HCT116 (cell line): ENCODE measurements at places on chromosomes 11 and 22. TPM values are rescaled to one million over a fixed set of nuclear protein-coding genes. Genes with fewer than 3 reads are reported as not detected.

- H3K36me3 ChIP-seq, result no peaks in the 10 kb centered on the region
- peaks cover 14% of the 10 kb centered on the region for H3K4me1 ChIP-seq
- no peaks in the 10 kb centered on the region for H3K27me3 ChIP-seq
- peak within 1 kb of the TSS; percentile 90 for H3K27ac ChIP-seq
- H3K4me3 ChIP-seq, result peak within 1 kb of the TSS; percentile 78
These were observed at the start of gene ZFTA for GRCh38 chr11:63768237-63769041. Gene ZFTA (minus strand): TSS chr11:63768775. CDS start chr11:63768622, 153 bp downstream.

The ANKK1 gene
- total RNA-seq, result 0.22 TPM

The TMEM191C gene
- total RNA-seq, result 3.1 TPM

The SAA4 gene
- total RNA-seq, result not detected

GRCh38 chr11:33329705-33330329 is 72.6 kb downstream of the HIPK3 start:
- peak; percentile 48 for DNase-seq
- no peak overlapping the region for H3K4me3 ChIP-seq
- no peaks in the 10 kb centered on the region for H3K4me1 ChIP-seq
- H3K27me3 ChIP-seq, result no peaks in the 10 kb centered on the region

DNA sequence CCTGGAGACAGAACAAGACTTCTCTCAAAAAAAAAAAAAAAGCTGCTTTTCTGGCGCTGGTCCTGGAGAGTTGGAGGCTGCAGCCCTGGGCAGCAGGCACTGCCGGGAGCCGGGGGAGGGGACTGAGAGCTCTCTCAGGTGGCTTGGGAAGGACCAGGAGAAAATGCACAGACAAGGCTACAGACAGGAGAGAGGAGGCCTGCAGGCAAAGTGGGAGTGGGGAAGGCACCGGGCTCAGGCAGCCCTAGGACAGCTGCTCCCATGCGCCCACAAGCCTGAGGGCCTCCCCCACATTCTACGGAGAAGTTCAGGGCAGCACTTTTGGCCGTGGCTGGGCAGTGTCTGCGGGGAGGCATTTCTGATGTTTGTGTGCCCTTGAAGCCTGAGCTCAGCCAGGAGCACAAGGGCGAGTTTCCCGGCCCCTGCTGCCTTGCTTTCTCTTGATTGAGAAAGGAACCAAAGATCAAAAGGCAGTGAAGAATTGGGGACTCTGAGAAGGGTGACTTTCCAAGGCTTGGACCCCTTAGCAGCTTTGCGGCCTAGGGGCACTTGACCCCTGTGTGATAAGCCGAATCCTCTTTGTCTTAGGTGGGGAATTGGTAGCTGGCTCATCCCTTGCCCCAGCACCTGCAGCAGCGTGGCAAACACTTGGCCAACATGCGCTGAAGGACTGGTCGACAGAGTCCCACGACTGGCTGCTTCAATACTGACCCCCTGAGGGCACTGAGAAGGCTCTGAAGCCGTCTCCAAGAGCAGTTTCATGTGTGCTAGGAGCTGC is 35.3 kb downstream of the PPM1F start:
- no peak overlapping the region for H3K27ac ChIP-seq
- no peaks in the 10 kb centered on the region for H3K4me1 ChIP-seq
- H3K4me3 ChIP-seq, result no peak overlapping the region
- DNase-seq, result no peak

DNA sequence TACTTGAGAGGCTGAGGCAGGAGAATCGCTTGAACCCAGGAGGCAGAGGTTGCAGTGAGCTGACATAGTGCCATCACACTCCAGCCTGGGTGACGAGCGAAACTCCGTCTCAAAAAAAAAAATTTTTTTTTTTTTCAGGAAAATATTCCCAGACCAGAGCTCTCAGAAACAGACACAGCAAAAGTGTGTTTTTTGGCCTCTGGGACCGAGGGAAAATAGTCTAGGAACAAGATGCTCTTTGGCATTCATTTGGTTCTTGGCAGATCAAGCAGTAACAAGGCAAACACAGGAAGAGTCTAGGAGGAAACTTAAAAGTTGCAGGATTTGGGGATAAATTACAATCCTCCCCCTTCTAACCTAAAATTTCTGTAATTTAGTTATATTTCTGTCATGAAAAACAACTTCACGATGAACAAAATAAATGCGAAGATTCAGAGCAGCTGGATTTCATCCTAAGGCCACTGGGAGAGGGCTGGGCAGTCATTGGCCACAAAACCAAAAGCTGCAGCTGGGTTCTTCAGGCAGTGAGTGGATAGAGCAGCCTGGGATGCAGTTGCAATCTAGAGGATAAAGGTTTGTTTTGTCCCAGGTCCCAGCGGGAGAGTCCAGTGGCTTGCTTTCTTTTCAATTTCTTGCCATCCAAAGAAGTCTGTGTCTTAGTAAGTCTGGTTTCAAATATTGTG is 19.7 kb downstream of the ATG16L2 start:
- H3K27me3 ChIP-seq, result no peaks in the 10 kb centered on the region
- no peaks in the 10 kb centered on the region for H3K36me3 ChIP-seq
- no peak for DNase-seq
- no peak overlapping the region for H3K27ac ChIP-seq
- H3K4me3 ChIP-seq, result no peak overlapping the region

DNA sequence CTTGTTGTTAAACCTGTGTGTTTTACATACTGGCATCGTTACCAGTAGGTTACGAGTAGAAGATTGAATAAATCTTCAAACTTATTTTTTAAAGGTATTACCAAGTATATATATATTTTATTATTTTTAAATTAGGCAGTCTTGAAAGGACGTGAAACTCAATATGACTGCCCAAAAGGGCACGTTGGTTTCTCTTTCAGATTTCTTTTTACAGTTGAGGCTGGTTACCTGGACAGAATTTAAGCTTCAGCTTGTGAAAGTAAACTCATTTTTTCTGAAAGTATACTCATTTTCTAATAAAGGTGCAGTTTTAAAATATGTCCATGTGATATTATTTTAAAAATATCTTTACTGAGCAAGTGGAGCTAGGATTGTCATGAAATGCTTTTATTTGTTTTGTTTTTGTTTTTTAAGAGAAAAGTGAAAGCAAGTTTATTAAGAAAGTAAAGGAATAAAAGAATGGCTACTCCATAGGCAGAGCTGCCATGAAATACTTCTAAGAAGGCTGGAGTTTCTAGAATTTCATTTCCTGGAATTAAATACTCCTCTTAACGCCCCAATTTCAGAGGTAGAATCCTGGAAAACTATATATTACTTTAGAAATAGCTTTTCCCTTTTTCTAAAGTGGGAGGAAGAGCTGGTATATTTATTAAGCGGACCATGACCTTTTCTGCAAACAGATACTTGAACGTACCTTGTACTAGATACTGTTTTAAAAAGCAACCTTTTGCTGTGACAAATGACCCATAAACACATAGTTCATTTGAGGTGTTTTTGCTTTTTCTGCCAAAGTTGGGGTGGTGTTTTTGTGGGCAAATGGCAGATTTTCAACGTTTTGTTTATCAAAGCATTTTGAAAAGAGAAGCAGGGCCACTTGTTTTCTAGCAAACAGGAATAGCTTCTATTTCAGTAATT is 1.9 kb downstream of the FBXO7 start:
- no peak for DNase-seq
- H3K4me3 ChIP-seq, result peak overlapping the region; percentile 69
- H3K27me3 ChIP-seq, result no peaks in the 10 kb centered on the region
- no peak overlapping the region for H3K27ac ChIP-seq

GRCh38 chr11:87019613-87020271 is 18.0 kb upstream of the TMEM135 start:
- H3K27ac ChIP-seq, result no peak overlapping the region
- no peak overlapping the region for H3K4me3 ChIP-seq
- H3K27me3 ChIP-seq, result no peaks in the 10 kb centered on the region
- H3K36me3 ChIP-seq, result no peaks in the 10 kb centered on the region
- H3K4me1 ChIP-seq, result no peaks in the 10 kb centered on the region
- no peak for DNase-seq

- peaks cover 3% of the 10 kb centered on the region; the same call in 1 of the 2 replicates for H3K4me1 ChIP-seq
- H3K4me3 ChIP-seq, result no peak overlapping the region
- DNase-seq, result no peak
- no peaks in the 10 kb centered on the region for H3K27me3 ChIP-seq
- no peaks in the 10 kb centered on the region for H3K36me3 ChIP-seq
- H3K27ac ChIP-seq, result no peak overlapping the region
These were observed 3.8 kb downstream of the APOL3 start for GRCh38 chr22:36156515-36157419.

- DNase-seq, result peak; percentile 38
- H3K4me1 ChIP-seq, result peaks cover 7% of the 10 kb centered on the region; the same call in 1 of the 2 replicates
- H3K36me3 ChIP-seq, result no peaks in the 10 kb centered on the region
- no peak overlapping the region for H3K4me3 ChIP-seq
These were observed 68.9 kb upstream of the KCNQ1OT1 start for GRCh38 chr11:2768471-2769408.

DNA sequence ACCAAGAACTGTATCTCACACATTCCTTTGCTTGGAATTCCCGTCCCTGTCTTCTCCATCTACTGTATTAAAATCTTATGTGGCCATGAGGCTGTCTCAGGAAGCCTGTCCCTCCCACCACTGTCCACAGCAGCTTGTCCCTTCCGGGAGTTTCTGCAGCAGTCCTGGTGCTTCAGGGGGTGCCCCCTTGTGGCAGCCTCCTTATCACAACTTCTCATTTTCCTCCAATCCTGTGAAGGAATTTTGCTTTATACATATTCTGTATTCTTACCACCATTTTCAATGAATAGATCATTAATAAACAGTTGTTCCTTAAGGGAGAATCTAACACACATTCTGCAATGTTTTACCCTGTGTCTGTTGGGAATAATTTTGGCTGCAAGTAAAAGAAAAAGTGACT is 220.4 kb upstream of the RAG2 start:
- DNase-seq, result peak; percentile 6
- H3K4me1 ChIP-seq, result no peaks in the 10 kb centered on the region
- H3K4me3 ChIP-seq, result no peak overlapping the region
- H3K27me3 ChIP-seq, result no peaks in the 10 kb centered on the region
- H3K36me3 ChIP-seq, result no peaks in the 10 kb centered on the region

GRCh38 chr11:85810871-85811611 is at the start of gene SYTL2:
Gene SYTL2 (minus strand): TSS chr11:85811141. CDS start chr11:85757725, 53,416 bp downstream.
- H3K4me1 ChIP-seq, result peaks cover 56% of the 10 kb centered on the region
- H3K27ac ChIP-seq, result no peak within 1 kb of the TSS; the same call in 1 of the 2 replicates
- no peak for DNase-seq
- peak within 1 kb of the TSS; percentile 65 for H3K4me3 ChIP-seq
- H3K27me3 ChIP-seq, result no peaks in the 10 kb centered on the region
- no peaks in the 10 kb centered on the region for H3K36me3 ChIP-seq

The TEX12 gene
- not detected for total RNA-seq

The NAALAD2 gene
- total RNA-seq, result not detected

- H3K27me3 ChIP-seq, result no peaks in the 10 kb centered on the region
- peak; percentile 56 for DNase-seq
- H3K27ac ChIP-seq, result peak within 1 kb of the TSS; percentile 92
- peaks cover 20% of the 10 kb centered on the region for H3K4me1 ChIP-seq
These were observed at the start of gene PSMD13 for GRCh38 chr11:236774-237767. Gene PSMD13 (plus strand): TSS chr11:236976. CDS start chr11:237050, 74 bp downstream.

DNA sequence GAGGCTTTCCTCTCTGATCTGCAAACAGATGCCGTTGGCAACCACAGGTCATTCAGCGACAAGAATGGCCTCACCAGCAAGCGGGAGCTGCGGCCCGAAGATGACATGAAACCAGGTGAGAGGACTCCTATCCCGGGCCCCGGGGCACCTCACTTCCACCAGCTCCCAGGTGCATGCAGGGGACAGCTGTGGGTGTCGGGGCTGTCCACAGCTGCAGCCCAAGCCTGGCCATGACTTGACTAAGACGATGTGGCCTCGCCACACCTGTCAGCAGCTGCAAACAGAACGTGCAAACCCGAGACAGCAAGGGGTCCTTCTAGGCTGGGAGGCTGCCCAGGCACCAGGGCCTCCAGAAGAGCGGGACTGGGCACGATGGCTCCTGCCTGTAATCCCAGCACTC is 3.6 kb downstream of the GAL start:
- no peaks in the 10 kb centered on the region for H3K27me3 ChIP-seq
- peaks cover 24% of the 10 kb centered on the region for H3K4me1 ChIP-seq
- H3K27ac ChIP-seq, result no peak overlapping the region
- no peak overlapping the region for H3K4me3 ChIP-seq
- H3K36me3 ChIP-seq, result no peaks in the 10 kb centered on the region

The CADM1 gene
- total RNA-seq, result 0.79 TPM

The DMC1 gene
- total RNA-seq, result 0.89 TPM

GRCh38 chr11:78390809-78391208 is 26.8 kb downstream of the GAB2 start:
- H3K36me3 ChIP-seq, result no peaks in the 10 kb centered on the region
- no peak overlapping the region for H3K4me3 ChIP-seq
- no peaks in the 10 kb centered on the region for H3K4me1 ChIP-seq
- no peak for DNase-seq
- H3K27ac ChIP-seq, result no peak overlapping the region

The TCN2 gene
- 2.2 TPM for total RNA-seq

The CFL1 gene
- 1,270 TPM for total RNA-seq

The ABCC8 gene
- total RNA-seq, result 0.39 TPM

GRCh38 chr22:49208768-49209252 is 618.9 kb downstream of the BRD1 start:
- no peaks in the 10 kb centered on the region for H3K4me1 ChIP-seq
- no peaks in the 10 kb centered on the region for H3K36me3 ChIP-seq
- H3K27me3 ChIP-seq, result peaks cover 20% of the 10 kb centered on the region; the same call in 1 of the 2 replicates
- no peak for DNase-seq
- H3K4me3 ChIP-seq, result no peak overlapping the region

GRCh38 chr11:9575260-9576240 is 2.1 kb downstream of the WEE1 start:
- H3K27ac ChIP-seq, result peak overlapping the region; percentile 96
- no peaks in the 10 kb centered on the region for H3K27me3 ChIP-seq
- H3K36me3 ChIP-seq, result peaks cover 47% of the 10 kb centered on the region
- peak; percentile 56 for DNase-seq
- H3K4me3 ChIP-seq, result peak overlapping the region; percentile 94
- peaks cover 6% of the 10 kb centered on the region; the same call in 1 of the 2 replicates for H3K4me1 ChIP-seq

The MAPK11 gene
- 19.3 TPM for total RNA-seq

The OR52H1 gene
- not detected for total RNA-seq

DNA sequence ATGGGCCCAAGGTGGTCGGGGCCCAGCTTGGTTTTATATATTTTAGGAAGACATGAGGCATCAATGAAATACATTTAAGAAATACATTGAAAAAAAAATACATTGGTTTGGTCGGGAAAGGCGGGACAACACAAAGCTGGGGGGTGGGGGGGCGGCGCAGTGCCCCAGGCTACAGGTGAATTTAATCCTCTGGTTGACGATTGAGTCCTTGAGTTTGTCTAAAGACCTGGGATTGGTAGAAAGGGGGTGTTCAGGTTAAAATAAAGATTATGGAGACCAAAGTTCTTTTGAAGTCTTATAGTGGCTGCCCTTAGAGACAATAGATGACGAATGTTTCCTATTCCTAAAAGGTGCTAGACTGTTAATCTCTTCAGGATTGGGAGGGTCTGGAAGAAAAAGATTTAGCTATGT is 3.1 kb downstream of the IFITM1 start:
- DNase-seq, result no peak
- no peak overlapping the region for H3K4me3 ChIP-seq
- H3K27me3 ChIP-seq, result no peaks in the 10 kb centered on the region
- peaks cover 16% of the 10 kb centered on the region for H3K4me1 ChIP-seq
